ENCODE measurements at places on chromosomes 11 and 22.

DNA sequence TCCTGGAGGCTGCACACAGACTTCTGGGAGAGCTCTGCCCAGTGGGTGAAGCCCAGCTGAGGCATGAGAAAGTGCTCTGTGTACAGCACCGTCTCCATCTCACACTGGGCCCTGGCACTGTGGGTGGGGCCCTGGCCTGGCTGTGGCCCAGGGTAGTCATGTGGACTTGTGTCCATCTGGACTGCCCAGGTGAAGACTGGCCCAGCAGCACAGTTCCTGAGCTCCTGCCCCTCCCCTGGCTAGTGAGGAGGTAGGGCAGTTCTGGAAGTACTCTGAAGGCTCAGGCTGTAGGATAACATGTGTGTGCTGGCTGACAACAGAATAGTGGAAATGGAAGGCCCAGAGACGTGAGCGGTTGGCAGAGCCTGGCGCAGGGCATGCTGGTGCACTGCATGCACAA lies 35.4 kb downstream of the RSPH14 start:
- DNase-seq = no peak

GRCh38 chr22:17580441-17581031 lies 17.2 kb downstream of the SLC25A18 start:
- no peak for DNase-seq

- DNase-seq = no peak
Measured at GRCh38 chr11:34037016-34037415, 14.5 kb upstream of the CAPRIN1 start.

DNA sequence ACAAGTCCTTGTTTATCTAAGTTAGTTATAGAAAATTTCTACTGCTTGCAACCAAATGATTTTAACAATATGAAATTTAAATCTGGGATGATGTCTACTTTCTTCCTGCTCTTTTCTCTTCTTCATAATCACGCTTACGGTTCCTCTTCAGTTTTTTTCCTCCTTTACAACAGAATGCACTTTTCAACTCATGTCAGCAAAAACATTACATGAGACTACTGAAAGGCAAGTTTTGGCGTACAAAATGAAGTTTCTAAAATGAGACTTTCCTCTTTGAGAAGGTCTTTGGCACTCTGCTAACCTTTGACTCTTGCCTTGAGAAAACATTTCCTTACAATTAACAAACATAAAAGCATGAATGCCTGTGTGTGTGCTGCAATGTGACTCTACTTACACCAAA lies 23.3 kb downstream of the TMEM123 start:
- DNase-seq = no peak

- DNase-seq = no peak
Measured at GRCh38 chr22:32204040-32204855, 625 bp downstream of the RFPL2 start.

- DNase-seq = no peak
Measured at GRCh38 chr11:111357150-111358037, 21.7 kb downstream of the POU2AF1 start.

- no peak for DNase-seq
Measured at GRCh38 chr22:42533638-42533977, 14.0 kb upstream of the RRP7A start.

- DNase-seq = no peak
Measured at GRCh38 chr22:44621401-44622146, 80.4 kb upstream of the PRR5 start.

GRCh38 chr11:34345991-34346480 lies 11.8 kb downstream of the ABTB2 start:
- DNase-seq = no peak

- no peak for DNase-seq
Measured at GRCh38 chr22:28947125-28947524, 63.8 kb downstream of the ZNRF3 start.

- DNase-seq = no peak
Measured at GRCh38 chr11:31617246-31617645, 107.7 kb downstream of the ELP4 start.

DNA sequence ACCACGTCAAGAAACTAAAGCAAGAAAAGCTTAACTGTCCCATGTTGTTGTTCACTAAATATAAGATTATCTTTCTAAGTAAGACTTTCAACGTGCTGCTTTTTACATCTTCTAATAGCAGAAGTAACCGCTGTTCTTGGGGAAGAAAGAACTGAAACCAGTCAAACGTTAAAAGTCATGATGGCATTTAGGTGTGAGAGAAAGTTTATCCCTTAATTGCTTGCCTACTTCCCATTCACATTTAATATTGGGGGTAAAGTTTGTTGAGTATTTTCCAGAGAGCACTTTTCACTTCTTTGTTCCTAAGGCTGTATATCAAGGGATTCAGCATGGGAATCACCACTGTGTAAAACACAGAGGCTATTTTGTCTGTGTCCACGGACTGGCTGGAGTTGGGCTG lies 970 bp downstream of the OR5B21 start:
- no peak for DNase-seq

GRCh38 chr11:69613594-69613993 lies 27.4 kb upstream of the CCND1 start:
- no peak for DNase-seq

GRCh38 chr11:108369064-108369463 lies 98.3 kb downstream of the C11orf65 start:
- no peak for DNase-seq

DNA sequence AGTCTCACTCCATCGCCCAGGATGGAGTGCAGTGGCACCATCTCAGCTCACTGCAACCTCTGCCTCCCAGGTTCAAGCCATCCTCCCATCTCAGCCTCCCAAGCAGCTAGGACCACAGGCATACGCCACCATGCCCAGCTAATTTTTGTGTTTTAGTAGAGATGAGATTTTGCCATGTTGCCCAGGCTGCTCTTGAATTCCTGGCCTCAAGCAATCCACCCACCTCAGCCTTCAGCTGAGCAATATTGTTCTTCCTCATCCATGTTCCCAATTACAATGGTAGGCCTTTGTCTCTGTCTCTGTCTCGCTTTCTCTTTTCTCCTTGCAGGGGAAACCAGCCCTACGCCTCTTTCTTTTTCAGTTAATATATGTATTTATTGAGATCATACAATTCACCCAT lies 10.3 kb downstream of the HSPA8 start:
- DNase-seq = no peak

- DNase-seq = no peak
Measured at GRCh38 chr11:121657146-121657545, 204.4 kb upstream of the SORL1-AS1 start.

GRCh38 chr11:1779806-1780699 lies 16.3 kb upstream of the CTSD start:
- no peak for DNase-seq

DNA sequence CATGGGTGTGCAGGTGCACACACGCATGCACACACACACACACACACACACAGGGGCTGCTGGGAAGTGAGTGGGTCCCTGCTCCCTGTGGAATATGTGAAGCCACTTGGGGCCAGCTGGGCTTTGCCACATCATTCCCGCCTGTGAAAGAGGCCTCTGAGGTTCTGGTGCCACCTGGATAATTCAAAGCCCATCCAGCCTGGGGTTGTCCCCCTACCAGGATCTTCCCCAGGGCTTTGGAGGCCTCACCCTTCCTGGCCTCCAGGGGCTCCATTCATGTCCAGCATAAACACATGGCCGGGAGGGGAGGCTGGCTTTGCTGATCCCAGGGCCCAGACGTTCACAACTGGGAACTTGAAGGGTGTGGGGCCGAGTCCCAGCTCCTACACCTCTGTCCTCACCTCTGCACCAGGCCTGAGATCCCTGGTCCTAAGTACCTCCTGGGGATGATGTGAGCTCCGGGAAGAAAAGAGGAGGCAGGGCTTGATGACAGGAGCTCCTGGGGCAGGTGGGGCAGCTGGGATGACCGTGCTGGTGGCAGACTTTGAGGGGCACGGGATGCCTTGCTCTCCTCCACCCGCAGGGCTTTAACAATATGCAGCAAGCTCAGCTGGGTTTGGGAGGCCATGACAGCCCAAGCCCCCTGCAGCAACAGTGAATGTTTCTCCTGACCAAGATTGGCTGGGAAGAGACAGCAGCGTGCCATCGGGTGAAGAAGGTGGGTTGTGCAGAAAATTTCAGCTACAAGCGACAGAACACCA lies 14.2 kb downstream of the LINC01488 start:
- DNase-seq = no peak

DNA sequence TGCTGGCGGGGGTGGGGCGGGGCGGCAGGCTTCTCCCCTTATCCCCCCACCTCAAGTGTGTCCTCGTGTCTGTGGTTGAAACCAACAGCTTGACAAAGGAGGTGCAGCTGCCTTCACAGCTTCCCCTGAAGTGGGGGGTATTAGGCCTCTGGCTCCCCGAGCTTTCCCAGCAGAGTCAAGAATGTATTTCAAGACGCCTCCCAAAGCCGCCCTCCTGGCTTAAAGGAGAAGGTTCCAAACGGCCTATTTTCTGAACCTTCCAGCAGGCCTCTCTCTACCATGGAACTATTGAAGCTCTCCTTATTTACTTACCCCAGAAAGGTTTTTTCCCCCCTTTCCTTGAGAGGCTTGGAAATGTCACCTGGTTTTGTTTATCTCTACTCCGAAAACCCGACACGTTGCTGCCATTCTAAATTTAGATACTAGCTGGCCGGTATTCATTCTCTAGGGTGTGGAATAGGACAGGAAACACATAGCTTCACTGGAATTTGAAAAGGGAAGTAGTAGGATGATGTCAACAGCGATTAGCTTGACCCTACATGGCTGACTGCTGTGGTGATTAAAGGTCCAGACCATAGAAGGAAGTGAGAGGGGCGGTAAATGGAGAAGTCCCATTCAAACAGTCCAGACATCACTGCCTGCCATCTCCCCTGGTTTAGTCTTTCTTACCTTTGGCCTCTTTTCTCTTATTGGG lies 671 bp upstream of the PICALM start:
- DNase-seq = no peak

DNA sequence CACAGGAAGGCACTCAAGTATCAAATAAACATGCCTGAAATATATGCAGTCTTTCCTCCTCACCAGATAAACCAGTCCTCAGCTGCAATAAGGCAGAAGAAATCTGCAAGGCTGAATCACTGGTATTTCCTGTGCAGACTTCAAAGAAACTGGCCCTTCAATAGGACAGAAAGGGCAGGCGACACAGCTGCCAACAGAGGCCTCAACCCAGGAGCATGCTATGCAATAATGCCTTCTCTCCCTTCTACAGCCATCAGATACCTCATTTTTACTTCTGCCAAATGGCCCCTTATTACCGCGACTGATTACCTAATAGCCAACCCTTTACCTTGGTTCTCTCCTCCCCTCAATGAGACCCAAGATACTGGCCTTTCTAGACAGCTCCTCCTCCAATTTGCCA lies 8.0 kb downstream of the NUMA1 start:
- no peak for DNase-seq

DNA sequence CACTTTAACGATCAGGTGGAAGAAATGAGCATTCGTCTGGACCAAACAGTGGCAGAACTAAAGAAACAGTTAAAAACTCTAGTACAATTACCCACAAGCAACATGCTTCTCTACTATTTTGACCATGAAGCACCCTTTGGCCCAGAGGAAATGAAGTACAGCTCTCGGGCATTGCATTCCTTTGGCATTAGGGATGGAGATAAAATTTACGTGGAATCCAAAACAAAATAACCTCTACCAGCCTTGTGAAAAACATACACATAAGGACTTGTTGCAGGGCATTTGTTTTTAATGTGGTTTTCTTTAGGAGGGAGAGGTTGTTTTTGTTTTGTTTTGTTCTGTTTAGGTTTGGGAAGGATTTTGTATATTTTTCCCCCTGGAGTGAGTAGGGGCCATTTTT lies 14.2 kb upstream of the TECTA start:
- DNase-seq = no peak

GRCh38 chr22:37661160-37661924 lies 2.8 kb downstream of the PDXP start:
- no peak for DNase-seq

- no peak for DNase-seq
Measured at GRCh38 chr11:72996959-72997358, 145.2 kb downstream of the FCHSD2 start.

DNA sequence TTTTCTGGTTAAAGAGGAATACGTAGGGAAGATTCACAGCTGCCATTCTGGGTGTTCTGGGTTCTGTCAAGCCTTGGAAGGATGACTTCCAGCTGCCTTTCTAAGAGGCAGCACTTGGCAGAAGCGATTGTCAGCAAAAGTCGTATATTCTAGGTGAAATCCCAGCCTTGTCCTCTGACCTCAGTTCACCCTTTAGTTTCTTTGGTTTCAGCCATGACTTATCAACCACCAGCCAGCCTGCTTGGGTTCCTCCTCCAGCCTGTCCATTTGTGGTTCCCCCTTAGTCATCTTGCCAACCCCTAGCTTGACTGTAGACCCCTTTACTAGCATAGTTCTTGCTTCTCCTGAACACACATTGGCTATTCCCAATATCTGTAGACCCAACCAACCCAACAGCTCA lies 102.3 kb upstream of the CD44 start:
- DNase-seq = no peak

GRCh38 chr11:127789927-127790326 lies 789.4 kb upstream of the KIRREL3 start:
- DNase-seq = no peak

- no peak for DNase-seq
Measured at GRCh38 chr11:102121329-102121728, 11.1 kb downstream of the YAP1 start.

DNA sequence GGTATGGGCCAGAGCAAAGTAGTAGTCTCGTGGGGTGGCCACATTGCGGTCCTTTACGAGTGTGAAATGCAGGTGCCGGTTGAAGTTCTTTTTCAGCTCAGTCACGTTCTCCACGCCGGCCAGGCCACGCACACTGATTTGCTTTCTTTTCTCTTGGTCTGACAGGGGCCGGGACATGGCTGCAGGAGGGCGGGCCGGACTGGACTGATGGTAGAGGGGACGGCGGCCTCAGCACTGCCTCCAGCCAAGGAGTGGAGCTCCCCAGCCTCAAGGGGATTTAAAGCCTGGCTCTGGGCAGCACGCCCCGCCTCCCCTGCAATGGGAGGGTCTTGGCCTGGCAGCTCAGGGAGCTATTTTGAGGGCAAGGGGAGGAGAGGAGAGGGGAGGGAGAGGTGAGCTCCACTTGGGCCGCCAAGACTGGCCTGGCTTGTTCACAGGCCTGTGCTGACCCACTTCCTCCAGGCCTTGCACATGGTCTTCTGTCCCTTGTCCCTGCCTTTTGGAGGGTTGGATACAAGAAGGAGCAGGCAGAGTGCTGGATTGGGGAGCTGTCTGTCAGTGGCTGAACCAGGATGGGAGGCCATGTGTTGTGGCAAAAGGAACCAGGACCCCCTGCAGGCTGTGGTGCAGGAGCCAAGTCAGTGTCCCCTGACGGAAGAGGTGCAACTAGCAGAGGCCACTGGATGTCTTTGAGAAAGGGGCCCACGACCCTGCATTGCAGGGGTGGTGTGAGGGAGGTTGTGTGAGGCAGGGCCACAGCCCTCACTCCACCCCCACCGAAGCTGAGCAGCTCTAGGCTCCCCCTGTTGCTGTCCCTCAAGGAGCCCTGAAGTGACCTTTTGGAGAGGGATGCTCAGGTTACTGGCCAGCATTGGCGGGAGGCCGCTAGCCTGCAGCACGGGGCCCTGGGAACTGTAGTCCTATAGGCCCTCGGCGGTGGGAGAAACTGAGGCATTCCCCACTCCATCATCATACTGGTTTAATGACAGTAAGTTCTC lies at the start of gene PYGM:
Gene PYGM, minus strand, starts transcription at position 253 of the 998 bp plus-strand sequence. Its CDS starts 76 bp downstream, at position 177.
- no peak for DNase-seq

- no peak for DNase-seq
Measured at GRCh38 chr22:22924369-22925145, 36.9 kb downstream of the IGLL5 start.
